NCI-H2171 treated with DMSO at 0.1 percent for 48 hours (cell line): ENCODE measurements at places on chromosomes 5 and 9.

- no peak for DNase-seq
Observed at GRCh38 chr5:136058039-136058971, 29.5 kb downstream of the TGFBI start.

DNA sequence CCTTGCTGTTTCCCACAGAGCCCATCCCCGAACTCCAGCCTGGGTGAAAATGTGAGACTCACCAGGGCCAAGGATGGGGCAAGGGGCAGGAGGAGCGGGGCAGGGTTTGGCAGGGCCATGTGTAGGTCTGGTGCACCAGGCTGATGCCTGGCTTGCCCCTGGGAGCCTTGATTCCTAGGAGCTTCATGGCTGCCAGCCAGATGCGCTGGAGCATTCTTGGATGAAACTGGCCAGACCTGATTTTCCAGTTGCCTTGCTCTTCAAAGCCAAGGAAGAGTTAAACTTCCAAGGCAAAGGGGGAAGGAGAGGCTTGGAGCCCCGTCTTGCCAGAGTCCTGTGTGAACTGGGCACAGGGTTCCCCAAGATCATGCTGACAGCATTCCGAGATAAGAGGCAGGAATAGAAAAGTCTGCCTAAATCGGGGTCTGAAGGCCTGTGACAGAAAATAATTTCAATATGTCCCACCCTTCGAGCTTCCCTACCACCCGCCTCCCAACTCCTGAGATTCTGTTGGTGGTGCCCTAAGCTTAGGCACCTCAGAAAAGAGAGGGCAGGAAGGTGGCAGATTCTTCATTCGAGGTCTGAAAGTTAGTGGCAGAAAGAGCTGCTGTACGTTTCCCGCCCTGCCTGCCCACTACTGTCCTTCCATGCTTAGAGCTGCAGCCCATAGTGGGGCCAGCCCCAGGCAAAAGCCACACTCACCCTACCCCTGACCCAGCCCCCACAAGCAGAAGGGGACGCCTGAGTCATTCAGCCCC lies 20.4 kb downstream of the FAT2 start:
- no peak for DNase-seq

DNA sequence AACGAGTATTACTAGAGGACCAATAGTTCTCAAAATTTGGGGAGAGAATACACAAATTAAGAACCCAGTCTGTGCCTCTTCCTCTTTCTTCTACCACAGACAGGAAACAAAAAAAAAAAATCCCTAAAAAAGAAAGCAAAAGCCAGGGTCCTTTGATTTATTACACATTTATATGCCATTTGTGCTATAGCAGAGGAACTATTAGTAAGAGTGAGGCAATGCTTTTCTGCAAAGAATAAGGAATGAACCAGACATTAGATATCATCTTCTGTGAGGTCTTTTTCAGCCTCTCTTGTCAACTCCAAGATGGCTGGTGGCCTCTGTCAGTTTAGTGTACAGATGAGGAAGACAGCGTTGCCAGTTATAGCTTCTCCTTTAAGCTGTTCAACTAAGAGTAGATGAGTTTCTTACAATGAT lies 127.6 kb downstream of the RFX3 start:
- no peak for DNase-seq

DNA sequence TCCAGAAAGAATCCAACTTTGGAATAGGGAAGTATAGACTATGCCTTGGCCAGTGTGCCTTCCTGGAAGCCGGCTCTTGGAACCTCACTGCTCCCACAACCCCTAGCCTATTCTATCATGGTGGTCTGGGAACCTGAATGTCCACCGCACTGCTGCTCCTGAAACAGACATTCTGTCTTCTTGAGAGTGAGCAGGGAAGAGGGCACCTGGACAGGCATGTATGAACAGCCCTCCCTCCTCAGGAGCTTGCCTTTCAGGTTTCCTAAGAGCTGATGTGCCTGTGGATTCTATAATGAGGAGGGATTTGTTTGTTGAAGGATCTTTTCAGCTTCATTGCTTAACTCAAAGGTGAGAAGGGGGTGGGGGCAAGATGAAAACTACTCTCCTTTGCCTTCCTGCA lies 55.1 kb upstream of the XPA start:
- no peak for DNase-seq

GRCh38 chr9:111854799-111855198 lies 41.8 kb upstream of the UGCG start:
- DNase-seq, result no peak

DNA sequence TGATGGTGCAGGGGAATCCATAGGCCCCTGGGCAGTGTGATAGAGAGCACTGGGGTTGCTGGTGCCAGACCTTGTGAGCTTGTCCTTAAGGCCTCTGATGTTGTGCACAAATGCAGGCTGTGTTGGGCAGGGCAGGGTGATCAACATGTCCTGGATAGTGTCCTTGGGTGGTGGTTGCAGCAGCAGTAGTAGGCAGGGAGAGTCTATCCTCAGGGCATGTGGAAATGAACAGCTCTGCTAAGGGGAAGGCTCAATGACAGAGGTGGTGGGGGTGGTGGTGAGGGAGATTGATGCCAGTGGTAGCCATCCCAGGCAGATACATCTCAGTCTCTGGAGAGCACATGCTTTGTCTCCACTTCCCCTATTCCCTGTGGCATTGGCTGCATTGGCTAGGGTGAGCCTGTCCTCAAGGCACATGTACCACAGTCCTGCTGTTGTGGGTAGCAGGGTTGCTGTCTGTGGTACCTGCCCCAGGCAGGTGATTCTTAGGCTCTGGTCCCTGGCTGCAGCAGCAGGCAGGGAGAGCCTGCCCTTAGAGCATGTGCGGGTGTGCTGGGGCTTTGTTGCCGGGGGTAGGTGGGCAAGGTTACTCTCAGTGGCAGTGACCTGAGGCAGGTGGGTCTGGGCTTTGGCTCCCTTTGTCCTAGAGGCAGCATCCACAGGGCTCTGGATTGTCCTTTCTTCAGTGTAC lies 111.1 kb downstream of the WDR70 start:
- DNase-seq, result no peak

DNA sequence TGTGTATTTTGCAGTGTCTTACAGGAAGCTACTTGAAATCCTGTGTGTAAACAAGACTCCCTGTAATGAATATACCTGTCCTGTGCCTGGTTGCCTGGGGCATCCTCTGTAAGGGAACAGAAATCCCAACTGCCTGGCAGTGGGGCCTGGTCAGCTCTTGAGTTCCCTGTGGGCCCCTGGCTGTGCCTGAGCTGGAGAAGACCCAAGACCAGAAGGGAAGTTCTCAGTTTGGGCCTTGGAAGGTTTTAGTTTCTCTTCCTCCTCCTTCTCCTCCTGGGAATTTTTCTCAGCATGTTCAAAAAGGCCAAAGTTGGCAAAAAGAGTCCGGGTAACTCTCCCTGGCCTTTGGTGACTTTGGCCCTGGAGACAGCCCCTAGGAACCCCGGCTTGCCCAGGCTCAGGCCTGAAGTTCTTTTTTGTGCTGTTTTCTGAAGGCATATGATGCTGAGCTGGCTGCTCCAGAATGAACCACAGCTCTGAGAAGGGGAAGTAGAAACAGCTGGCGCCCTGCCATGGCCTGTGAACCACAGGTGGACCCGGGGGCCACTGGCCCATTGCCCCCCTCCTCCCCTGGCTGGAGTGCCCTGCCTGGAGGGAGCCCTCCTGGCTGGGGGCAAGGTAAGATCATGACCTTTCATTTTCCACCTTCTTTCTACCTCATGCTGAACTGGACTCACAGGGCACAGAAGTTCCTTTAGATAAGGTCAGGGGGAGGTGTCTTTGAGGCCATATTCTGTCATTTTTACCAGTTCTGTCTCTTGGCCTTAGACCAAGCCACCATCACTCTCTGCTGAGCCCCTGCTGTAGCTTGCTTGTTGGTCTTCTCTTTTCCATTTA lies 5.8 kb downstream of the TMEM268 start:
- no peak for DNase-seq

DNA sequence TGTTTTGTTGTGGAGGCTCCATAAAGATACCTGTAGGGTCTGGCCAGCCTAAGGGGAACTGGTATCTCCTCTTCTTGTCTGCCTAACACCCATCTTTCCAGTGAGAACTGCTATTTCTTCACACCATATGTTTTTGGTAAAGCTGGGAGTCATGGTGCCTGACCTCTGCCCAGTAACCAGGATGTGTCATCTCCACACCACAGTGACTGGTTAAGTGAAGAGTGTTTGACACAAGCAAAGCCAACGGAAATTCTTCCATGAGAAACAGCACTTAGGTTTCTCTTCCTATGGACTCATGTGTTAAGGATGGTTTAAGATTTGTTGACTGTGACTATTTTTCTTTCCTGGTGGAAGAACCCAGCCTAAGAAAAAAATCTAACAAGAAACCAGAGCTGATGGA lies 111.5 kb downstream of the HTR4 start:
- no peak for DNase-seq
